ENCODE measurements at places on chromosomes 2 and 18.

DNA sequence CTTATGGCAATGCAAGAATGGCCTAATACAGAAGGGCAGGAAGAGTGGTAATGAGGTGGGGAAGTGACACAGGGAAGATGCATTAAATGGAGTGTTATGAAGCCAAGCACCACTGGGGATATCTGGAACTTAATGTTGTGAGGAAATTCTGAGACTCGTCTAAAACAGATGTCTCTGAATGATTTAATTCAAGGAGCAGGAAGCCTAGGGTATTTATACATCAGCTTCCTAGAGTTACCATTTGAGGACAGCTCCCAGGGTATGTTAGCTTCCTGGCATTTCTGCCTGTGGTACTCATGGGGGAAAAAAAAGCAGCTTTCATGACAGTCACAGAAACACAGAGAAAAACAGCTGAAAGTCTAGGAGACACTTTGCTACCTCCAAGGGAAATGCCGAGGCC lies 989.5 kb downstream of the CBLN2 start:
- DNase-seq = no peak

DNA sequence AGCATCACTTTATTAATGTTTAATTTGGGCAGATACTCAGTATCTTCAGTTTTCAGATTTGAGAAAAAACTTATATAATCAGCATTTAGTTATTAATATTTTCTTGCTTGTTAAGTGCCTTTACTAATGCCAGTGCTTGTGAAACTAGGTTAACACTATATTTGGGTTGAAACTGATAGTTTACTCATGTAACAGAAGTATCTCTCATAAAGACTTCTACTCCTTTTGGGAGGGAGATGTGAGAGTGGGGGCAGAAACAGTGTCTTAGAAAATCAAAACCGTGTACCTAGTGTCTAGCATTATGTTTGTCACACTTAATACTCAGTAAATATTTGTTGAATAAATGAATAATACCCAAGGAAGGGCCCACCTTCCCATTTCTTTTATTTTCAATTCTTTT lies 129.5 kb downstream of the MSTN start:
- no peak for DNase-seq

- no peak for DNase-seq
Observed at GRCh38 chr18:57002627-57003026, 144.3 kb upstream of the BOD1L2 start.

DNA sequence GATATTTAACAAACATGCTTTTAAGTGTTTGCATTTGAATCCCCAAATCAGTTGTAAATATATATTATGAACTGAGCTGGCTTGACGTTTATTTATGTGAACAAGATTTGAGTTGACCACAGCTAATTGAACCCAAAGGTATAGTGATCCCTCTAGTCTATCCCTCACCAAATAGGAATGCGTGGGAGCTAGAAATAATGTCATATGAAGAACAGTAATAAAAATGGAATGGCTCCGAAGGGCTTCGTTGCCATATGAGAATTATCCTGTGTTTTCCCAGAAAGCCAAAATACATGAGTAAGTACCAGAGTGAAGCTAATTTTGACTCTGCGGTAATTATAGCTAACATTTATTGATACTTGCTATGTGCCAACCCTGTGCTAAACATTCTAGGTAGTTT lies 142.7 kb downstream of the ADCYAP1 start:
- DNase-seq = no peak

GRCh38 chr2:43792653-43793052 lies 18.8 kb downstream of the DYNC2LI1 start:
- no peak for DNase-seq

DNA sequence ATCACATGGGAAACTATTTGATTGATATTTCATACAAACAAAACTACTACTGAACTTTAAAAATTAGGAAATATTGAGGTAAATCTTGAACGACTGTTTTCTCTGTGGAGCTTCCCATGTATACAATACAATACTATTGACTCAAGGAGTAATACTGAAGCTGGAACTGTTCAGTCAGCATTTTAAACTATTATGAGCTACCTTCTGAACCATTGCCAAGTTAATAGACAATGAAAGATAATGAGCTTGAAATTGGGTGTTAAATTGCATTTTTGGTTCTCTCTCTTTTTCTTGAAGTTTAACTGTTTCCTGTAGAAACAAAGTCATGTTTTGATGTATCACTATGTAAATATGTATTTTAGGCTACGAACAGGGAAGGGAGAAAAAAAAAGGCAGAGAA lies 569.2 kb downstream of the ZEB2 start:
- DNase-seq = no peak

- no peak for DNase-seq
Observed at GRCh38 chr2:69382547-69382946, 4.5 kb downstream of the GFPT1 start.

GRCh38 chr2:1598041-1598710 lies 146.1 kb downstream of the PXDN start:
- no peak for DNase-seq

DNA sequence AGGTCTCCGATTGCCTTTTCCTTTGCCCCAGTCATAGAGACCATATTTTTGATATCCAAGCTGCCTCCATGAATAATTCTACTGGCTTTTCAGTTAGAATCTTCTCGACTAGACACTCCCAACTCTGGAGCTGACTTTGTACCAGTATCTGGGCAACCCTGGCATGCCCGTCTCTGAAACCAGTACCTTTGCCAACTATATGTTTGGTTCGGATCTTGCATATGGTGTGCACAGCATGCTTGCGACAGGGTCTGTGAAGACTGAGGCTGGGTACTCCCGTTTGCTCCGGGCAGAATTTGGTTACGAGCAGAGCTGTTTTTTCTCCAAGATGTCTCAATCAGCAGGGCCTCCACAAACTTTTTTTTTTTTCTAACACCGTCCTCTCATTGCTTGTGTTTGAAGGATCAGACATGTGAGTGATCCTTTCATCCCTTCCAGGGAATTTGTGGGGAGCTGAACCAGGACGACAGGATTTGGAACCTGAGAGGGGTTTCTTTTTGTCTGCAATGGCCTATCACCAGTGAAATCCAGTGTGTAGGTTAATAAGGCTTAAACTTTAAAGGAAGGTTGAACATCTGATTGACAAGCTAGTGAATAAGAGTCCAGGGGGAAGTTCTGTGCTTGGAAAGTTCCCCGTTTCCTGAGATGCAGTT lies 322.3 kb downstream of the MYCN start:
- DNase-seq = no peak

GRCh38 chr2:101040761-101041160 lies 38.7 kb downstream of the RPL31 start:
- DNase-seq = no peak

GRCh38 chr2:220935789-220936321 lies 636.2 kb downstream of the EPHA4 start:
- DNase-seq = no peak

- no peak for DNase-seq
Observed at GRCh38 chr2:235135990-235136561, 184.3 kb downstream of the SH3BP4 start.

- DNase-seq = no peak
Observed at GRCh38 chr2:233705911-233706506, 6.7 kb upstream of the UGT1A5 start.

DNA sequence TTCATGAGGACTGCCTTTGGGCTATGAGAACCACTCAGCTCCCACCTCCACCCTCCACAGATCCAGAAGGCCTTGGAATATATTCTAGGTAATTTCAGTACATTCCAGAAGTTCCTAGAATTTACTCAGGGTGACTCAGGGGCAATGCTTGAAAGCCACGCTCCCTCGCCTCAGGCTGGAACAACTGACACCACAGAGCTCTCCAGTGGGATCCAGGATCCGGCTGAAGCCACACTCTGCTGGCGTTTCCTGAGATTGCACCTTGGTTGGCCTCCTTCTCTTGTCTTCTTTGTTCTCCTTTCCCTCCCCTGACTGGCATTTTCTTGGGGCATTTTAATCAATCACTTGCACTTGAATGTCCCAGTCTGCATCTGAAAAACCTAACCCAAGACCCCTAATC lies 92.6 kb upstream of the KCNE4 start:
- no peak for DNase-seq

- no peak for DNase-seq
Observed at GRCh38 chr2:147867050-147867449, 22.2 kb downstream of the ACVR2A start.
